ENCODE measurements at places on chromosomes 1 and 21. TPM values are rescaled to one million over a fixed set of nuclear protein-coding genes. Genes with fewer than 3 reads are reported as not detected.

DNA sequence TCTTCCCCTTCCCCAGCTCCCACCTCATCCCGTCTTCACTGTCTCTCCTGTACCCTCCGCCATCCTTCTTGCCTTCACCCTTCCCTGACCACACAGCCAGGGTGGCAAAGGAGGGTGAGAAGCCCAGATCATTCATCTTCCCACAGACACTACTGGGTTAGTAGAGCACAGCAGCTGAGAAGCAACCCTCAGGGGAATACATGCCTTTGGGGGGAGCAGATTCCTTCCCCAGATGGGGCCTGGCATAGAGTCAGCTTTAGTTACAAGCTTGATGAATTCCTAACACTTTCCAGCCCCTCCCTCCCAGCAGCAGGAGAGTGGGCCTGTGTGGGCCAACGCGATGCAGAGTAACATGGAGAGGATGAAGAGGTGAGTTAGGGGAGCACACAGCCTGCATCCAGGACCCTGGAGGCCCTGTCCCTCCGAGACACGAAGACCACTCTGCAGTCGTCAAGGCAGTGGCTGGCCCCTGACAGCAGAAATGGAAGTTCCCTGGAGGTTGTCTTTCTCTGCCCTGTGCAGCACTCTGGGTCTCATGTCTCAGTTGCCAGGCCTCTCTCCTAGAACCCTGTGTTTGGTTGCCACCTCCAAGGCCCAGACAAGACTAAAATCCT lies 8.8 kb upstream of the BTG2 start:
- no peak overlapping the region for H3K27ac ChIP-seq
- H3K36me3 ChIP-seq = no peaks in the 10 kb centered on the region
- no peak overlapping the region for H3K4me3 ChIP-seq
- H3K27me3 ChIP-seq = peaks cover 75% of the 10 kb centered on the region
- H3K4me1 ChIP-seq = peaks cover 7% of the 10 kb centered on the region
- DNase-seq = no peak

- H3K4me3 ChIP-seq = no peak within 1 kb of the TSS
- no peak for DNase-seq
- peaks cover 32% of the 10 kb centered on the region for H3K4me1 ChIP-seq
- H3K27ac ChIP-seq = no peak within 1 kb of the TSS
Observed at GRCh38 chr1:86914601-86914997, at the start of gene HS2ST1. HS2ST1 (plus strand) TSS chr1:86914635.

GRCh38 chr21:42079008-42079938 lies 8.2 kb downstream of the UMODL1 start:
- no peak overlapping the region for H3K27ac ChIP-seq
- no peaks in the 10 kb centered on the region for H3K4me1 ChIP-seq
- H3K27me3 ChIP-seq = no peaks in the 10 kb centered on the region
- no peak overlapping the region for H3K4me3 ChIP-seq
- no peaks in the 10 kb centered on the region for H3K36me3 ChIP-seq

- peaks cover 9% of the 10 kb centered on the region for H3K36me3 ChIP-seq
- H3K4me1 ChIP-seq = peaks cover 27% of the 10 kb centered on the region
Observed at GRCh38 chr21:42056996-42057689, 14.0 kb upstream of the UMODL1 start.

GRCh38 chr1:226738421-226738994 lies 574 bp downstream of the ITPKB start:
- peaks cover 43% of the 10 kb centered on the region for H3K27me3 ChIP-seq
- H3K4me1 ChIP-seq = peaks cover 22% of the 10 kb centered on the region
- DNase-seq = peak; percentile 42
- H3K27ac ChIP-seq = no peak overlapping the region
- no peaks in the 10 kb centered on the region for H3K36me3 ChIP-seq

GRCh38 chr1:228514421-228514820 lies 27.2 kb downstream of the RNF187 start:
- peaks cover 97% of the 10 kb centered on the region for H3K27me3 ChIP-seq
- no peak for DNase-seq
- no peaks in the 10 kb centered on the region for H3K36me3 ChIP-seq
- H3K4me3 ChIP-seq = no peak overlapping the region
- H3K27ac ChIP-seq = no peak overlapping the region
- H3K4me1 ChIP-seq = no peaks in the 10 kb centered on the region

GRCh38 chr1:93701629-93702028 lies 20.0 kb upstream of the BCAR3 start:
- H3K4me1 ChIP-seq = peaks cover 17% of the 10 kb centered on the region
- H3K27ac ChIP-seq = no peak overlapping the region
- no peaks in the 10 kb centered on the region for H3K36me3 ChIP-seq
- DNase-seq = no peak
- H3K4me3 ChIP-seq = no peak overlapping the region

Gene VWA5B1
- 1.4 TPM for total RNA-seq

Gene PBXIP1
- total RNA-seq = 26.5 TPM

Gene PKLR
- 2.5 TPM for total RNA-seq

Gene C1orf94
- total RNA-seq = 5.5 TPM
